Activated CD4-positive, alpha-beta T cell treated with anti-CD3 and anti-CD28 coated beads for 1 hour (primary cell): ENCODE measurements at places on chromosomes 1 and 21.

DNA sequence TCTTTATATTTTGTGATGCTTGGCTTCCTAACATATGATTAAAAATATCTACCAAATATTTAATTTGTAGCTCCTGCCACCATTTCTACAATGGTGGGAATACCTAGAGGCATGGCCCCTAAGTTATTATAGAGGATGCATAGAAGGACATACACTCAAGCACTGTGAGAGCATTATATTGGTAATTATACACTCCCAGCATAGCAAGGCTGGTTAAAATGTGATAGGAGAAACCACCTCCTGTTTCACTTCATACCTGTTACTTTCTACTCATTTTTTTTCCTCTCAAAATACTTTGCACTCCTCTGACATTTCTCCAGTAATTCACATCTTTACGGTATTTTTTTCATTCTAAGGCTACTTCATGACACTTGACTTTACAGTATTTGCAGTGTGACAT, 92.9 kb downstream of the HS2ST1 start:
- no peak for DNase-seq

- no peak for DNase-seq
These were observed 40.2 kb downstream of the RNF11 start for GRCh38 chr1:51276286-51276685.

- no peak for DNase-seq
These were observed 59.9 kb downstream of the ZBTB17 start for GRCh38 chr1:15915991-15916390.

- DNase-seq, result no peak
These were observed 400.7 kb downstream of the SMYD3 start for GRCh38 chr1:246106342-246106763.

GRCh38 chr1:197195100-197195499, 48.6 kb upstream of the ASPM start:
- DNase-seq, result no peak
